NCI-H510A treated with DMSO at 0.1 percent for 48 hours (cell line): ENCODE measurements at places on chromosomes 2 and 18.

- no peak for DNase-seq
Observed at GRCh38 chr2:148102641-148103040, 81.8 kb downstream of the MBD5 start.

- no peak for DNase-seq
Observed at GRCh38 chr18:23619388-23619881, 33.1 kb upstream of the NPC1 start.

GRCh38 chr2:235688511-235689426 lies 194.9 kb downstream of the AGAP1 start:
- no peak for DNase-seq

GRCh38 chr2:190649798-190650390 lies 1.0 kb downstream of the NAB1 start:
- DNase-seq: peak; percentile 56

- peak; percentile 42 for DNase-seq
Observed at GRCh38 chr2:137674991-137675390, 289.3 kb upstream of the HNMT start.

GRCh38 chr2:180449171-180449915 lies 442.2 kb upstream of the CWC22 start:
- no peak for DNase-seq

GRCh38 chr2:735670-736218 lies 58.5 kb upstream of the TMEM18 start:
- DNase-seq: no peak

DNA sequence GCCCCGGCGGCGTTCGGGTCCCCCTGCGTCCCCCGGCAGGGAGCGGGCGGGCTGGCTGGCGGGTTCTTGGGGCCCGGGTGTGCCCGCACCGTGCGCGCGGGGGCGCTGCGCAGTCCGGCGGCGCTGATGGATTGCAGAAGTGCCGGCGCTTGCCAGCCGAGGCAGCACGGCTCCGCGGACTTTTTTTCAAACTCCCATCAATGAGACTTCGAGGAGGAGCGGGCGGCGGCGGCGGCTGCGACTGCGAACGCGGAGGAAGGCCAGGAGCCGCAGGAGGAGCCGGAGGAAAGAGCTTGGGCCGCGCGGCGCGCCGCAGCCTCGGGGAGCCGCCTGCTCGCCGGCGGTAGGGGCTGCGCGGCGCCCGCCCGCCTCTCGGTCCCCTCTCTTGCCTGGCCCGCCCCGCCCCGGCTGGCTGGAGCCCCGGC lies at the start of gene GLI2:
Gene GLI2, plus strand, starts transcription at position 123 of the 425 bp plus-strand sequence. CDS start 61,453 bp downstream, outside the sequence.
- DNase-seq: peak; percentile 77

- no peak for DNase-seq
Observed at GRCh38 chr2:203659331-203660049, 46.9 kb upstream of the CD28 start.

DNA sequence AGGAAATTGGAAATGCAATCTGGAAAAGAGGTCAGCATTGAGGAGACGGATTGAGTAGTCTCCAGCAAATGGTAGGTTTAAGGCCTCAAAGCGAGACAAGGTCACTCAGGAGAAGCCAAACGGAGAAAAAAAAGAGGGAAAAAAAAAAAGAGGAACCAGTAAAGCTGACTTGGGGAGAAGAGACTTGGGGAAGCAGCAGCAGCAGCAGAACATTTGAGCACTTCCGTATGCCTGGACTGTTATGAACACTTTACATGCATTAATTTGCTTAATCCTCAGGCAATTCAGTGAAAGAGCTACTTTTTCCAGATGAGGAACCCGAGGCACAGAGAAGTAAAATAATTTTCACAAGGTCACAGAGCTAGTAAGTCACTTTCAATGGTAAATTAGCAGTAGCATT lies 81.3 kb downstream of the OSBPL6 start:
- DNase-seq: no peak

DNA sequence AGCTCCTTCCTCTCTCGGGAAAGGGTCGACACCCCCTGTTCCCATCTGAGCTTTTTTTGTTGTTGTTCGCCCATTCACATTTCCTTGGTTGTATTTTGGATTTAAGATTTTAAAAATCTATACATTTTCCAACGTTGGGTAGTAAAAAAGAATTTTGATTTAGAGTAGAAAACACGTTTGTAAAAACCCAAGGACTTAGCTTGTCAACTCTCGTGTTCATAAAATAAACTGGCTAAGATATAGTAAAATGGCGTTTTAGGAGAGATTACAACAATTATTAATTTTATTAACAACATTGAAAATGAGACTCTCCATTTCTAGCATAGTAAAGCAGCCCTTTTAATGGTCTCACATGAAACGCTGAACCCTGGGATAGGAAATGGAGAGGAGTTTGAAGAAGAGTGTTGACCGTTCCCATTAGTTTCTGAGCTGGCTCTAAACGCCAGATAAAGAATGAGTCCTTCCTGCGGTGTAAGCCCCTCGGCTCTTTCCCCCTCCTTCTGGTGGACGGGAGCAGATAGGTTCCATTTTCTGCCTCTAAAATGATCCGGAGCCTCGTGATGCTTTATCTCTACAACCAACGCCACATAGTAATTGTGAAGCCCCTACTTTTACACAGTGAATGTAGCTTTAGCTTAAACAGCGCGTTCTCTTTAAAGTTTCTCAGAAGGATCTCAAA lies 24.0 kb upstream of the ZNF516 start:
- no peak for DNase-seq

GRCh38 chr2:230687498-230687897 lies 25.1 kb upstream of the CAB39 start:
- DNase-seq: no peak

DNA sequence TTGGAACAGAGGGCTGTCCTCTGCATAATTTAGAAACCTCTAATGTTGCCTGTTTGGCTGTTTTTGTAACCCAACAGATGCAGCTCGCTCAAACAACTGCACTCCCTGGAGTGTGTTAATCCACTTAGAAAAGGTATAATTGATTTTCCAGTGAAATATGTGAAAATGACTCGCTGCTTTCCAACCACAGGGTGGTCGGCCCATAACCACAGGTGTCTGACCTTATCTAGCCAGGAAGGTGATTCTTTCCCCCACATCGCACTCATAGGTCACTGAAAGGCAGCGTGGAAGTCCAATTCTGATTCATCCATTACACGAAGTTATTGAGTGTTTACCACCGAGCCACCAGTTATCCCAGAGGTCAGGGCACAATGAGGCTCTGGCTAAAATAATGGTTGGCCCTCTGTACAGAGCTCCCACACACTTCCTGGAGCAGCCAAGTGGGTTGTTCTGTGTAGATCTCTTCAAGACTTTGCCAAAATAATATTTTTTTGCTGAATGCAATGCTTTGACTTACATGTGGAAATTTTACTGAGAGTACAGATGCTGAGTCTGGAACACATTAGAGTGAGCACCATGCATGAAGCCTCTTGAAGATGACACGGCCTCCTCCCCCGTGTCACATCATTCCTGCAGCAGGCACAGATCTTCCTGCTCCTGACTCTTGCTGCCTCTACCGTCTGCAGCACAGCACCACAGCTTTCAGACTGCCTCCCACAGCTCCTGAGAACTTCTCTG lies 396.2 kb downstream of the ZNF516 start:
- no peak for DNase-seq
